ENCODE measurements at places on chromosomes 12 and 14. TPM values are rescaled to one million over a fixed set of nuclear protein-coding genes. Genes with fewer than 3 reads are reported as not detected.

MIP gene
- total RNA-seq: 0.09 TPM

AGAP2 gene
- total RNA-seq: 5.3 TPM

IFNG-AS1 gene
- 0.46 TPM for total RNA-seq

DNA sequence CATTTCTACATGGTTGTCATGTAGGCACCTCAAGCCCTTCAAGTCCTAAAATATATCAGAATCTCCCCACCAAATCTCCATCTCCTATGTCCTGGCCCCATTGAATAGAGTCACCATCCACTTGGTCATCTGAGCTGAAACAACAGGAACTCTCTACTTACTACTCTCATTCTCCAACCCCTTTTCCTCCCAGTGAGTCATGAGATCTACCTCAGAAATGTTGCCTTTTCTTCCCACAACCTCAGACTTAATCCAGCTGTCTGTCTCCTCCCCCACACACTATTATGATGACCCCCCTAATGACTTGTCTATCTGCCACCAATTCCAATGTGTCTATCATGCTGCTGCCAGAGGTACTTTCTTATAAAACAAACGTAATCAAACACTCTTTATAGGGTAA lies 72.3 kb upstream of the TMEM263 start:
- DNase-seq: no peak

DNA sequence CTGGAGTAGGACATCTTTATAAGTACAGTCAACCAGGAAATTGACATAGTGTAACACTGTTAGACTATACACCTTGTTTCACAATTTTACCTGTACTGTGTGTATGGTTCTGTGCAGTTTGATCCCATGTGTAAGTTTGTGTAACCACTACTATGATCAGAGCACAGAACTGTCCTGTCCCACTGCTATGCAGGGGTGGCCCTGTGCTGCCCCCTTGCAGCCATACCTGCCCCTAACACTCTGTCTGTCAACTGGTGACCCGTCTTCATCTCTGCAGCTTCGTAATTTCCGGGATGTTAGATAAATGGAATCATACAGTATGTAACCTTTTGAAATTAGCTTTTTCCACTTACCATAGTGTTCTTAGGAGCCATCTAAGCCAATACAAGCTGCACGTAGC lies 58.7 kb upstream of the RD3L start:
- DNase-seq: no peak

- no peak for DNase-seq
These were observed 120.1 kb downstream of the SMOC1 start for GRCh38 chr14:69999261-69999674.

DNA sequence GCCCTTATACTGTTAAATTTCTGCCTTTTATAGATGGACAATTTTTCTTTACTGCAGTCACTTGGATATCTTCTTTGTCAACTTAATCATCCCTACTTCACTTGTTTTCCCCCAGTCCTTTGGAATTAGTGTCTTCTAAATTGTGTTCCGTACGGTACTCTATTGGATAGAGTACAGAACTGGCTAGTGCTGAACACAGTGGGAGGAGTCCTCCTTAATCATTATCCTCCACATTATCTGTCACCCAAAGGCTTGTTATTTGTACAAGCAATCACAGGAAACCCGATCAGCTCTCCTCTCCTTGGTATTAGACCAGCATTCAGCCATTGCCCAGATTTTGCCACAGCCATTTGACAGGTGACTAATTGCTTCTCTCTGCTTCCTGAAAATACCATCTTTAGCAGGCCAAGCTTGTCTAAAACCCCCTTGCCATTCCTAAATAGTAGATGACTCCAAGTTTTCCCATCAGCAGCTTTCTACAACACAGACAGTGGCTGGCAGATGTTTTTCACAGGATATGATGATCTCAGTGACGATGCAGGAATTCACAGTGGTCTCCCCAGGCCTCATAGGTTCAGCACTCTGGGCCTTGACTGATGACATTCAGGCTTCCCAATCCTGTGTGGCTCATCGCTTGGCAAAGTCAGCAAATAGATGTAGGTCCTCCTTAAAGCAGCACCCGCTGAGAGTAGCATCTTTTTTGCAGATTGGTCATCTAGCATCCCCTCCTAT lies 216.0 kb upstream of the RGS6 start:
- DNase-seq: no peak

DNA sequence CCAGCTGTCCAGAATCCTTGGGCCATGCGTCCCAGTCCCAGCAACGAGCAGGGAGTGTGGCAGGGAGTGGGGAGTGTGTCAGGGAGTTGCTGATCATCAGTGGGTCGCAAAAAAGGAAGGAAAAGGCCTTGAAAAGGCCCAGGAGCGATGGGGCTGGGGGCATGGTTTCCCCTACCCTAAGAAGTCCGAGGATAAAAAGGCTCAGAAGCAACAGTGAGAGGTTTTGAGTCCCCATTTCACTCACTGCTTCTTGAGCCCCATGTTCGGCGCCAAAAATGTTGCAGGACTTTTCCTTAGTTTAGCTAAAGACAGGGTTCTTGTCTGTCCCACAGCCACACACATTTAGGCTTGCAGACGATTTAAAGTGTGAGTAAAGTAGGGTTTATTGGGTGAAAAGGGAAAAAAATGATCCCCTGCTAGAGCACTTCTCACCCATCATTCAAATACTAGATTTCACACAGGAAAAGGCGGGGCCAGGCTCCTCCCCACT lies 189.5 kb downstream of the KCNC2 start:
- no peak for DNase-seq

DNA sequence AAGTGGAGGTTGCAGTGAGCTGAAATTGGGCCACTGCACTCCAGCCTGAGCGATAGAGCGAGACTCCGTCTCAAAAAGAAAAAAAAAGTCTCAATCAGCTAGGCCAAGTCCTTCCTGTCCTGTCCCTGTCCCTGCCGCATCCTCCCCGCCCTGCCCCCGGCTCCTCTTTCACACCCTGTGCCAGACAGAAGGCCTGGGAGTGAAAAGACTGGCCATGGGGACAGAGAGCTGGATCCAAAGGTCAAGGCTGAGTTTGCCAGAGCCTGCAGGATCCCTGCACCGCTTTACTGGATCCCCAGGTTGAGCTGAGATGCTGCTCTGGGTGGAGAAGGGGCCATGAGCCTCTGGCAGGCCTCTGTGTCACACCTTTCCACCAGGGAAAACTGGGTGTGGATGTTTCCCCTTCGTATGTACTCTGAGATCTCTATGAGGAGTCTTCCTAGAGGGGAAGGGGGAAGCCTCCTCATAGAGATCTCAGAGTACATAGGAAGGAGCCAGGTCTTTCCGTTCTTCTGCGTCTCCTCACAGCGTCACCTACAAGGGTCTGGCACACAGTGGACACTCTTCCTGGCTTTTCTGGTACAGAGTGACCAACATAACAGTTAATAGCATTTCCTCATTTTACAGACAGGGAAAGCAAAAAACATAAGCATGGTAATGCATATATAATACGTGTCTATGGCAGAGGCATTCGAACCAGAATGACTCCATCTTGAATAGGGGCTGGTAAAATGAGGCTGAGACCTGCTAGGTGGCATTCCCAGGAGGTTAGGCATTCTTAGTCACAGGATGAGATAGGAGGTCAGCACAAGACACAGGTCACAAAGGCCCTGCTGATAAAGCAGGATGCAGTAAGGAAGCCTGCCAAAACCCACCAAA lies 35.1 kb downstream of the NINJ2 start:
- DNase-seq: no peak

- DNase-seq: no peak
These were observed 36.3 kb downstream of the BEST3 start for GRCh38 chr12:69662764-69663163.

GRCh38 chr12:27177706-27178105 lies 66.4 kb upstream of the STK38L start:
- DNase-seq: no peak

- DNase-seq: peak; percentile 79
These were observed 57.9 kb downstream of the TRPV4 start for GRCh38 chr12:109775172-109775881.

GRCh38 chr12:130436741-130437501 lies 99.2 kb downstream of the PIWIL1 start:
- DNase-seq: no peak

DNA sequence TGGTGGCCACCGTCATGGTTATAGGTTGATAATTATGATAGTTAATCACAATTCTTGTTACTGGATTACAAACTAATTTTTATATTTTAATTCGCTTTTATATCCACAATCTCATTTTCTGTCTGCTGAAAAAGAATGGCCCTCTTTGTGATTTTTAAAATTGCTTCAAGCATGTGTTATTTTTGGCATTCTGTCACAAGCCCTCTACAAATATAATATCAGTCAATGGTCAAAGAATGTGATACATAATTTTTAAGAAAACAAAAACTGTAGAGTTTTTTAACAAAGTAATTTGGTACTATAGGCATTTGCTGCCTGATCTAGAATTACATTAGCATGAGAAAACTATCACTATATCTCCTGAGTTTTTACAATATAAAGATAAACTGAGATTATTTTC lies 352.0 kb upstream of the TMTC1 start:
- no peak for DNase-seq

- no peak for DNase-seq
These were observed 12.7 kb downstream of the EML1 start for GRCh38 chr14:99805757-99806439.

GRCh38 chr14:90062822-90063539 lies 1.2 kb downstream of the KCNK13 start:
- DNase-seq: no peak

- DNase-seq: no peak
These were observed 179.4 kb upstream of the ARHGAP5 start for GRCh38 chr14:31897581-31898186.

DNA sequence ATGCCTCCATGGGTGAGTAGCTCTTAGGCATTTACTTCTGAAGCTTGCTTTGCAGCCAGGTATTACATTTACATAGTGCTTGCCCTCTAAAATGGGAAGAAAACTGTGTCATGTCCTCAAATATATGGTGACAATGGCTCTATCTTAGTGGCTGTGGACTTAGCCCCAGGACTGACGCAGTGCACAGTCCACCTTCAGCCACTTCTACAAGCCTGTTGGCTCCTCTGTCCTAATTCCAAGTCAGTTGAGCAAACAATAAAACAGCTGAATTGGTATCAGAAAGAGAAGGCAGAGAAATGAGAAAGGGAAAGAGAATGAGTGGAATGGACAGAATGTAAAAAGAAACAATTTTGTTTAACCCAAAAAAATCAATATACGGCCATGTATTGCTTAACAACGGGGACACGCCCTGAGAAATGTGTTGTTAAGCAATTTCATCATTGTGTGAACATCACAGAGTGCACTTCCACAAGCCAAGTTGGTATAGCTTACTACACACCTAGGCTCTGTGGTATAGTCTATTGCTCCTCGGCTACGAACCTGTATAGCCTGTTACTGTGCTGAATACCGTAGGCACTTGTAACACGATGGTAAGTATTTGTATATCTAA lies 93.5 kb downstream of the GRIN2B start:
- no peak for DNase-seq

DNA sequence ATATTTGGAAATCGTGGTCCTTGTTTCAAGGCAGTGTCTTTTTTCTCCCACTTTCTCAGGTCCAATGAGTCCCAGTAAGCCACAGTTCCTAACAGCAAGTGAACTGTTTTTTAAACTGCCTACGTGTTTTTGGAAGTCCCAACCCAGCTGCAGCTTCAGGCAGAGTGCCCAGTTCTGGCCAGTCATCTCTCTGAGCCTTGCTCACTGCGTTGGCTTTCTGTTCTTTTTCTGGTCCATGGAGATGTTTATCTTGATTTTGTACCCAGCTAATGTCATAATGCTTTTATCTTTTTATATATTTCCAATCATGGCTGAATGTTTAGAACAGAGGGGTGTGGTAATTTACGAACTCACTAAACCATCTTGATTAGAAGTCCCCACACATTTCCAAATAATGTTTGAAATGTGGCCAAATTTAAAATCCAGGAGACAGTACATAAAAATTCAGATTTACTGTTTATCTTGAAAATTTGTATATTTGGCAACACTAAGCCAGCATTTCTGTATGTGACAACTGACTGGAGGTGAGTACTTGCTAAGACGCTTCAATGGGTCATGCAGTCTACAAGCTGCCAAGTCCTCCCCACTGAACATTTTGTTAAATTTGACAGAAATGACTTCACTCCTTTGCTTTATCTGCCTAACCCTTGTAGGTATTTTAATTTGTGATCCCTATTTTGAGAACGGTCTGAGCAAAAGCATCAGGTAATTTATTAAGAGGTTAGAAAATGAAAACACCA lies 46.1 kb upstream of the OTOGL start:
- DNase-seq: peak; percentile 65

GRCh38 chr14:21723431-21724045 lies 49.9 kb upstream of the OR4E1 start:
- no peak for DNase-seq

Data from heart right ventricle (tissue), 16 donors.